Thymus (tissue), 14 donors: ENCODE measurements at places on chromosomes 13 and 19. TPM values are rescaled to one million over a fixed set of nuclear protein-coding genes. Genes with fewer than 3 reads are reported as not detected.

Gene COX7A1
- 45.0 TPM for total RNA-seq

Gene SLAIN1
- total RNA-seq, result 49.7 TPM

Gene KIRREL2
- 2.2 TPM for total RNA-seq

Gene RANBP3
- 36.7 TPM for total RNA-seq

GRCh38 chr19:13652810-13653590 is 111.3 kb upstream of the MRI1 start:
- H3K27ac ChIP-seq, result no peak overlapping the region
- no peak overlapping the region for H3K4me3 ChIP-seq
- H3K4me1 ChIP-seq, result no peaks in the 10 kb centered on the region
- H3K27me3 ChIP-seq, result no peaks in the 10 kb centered on the region
- H3K36me3 ChIP-seq, result no peaks in the 10 kb centered on the region
- no peak for DNase-seq

DNA sequence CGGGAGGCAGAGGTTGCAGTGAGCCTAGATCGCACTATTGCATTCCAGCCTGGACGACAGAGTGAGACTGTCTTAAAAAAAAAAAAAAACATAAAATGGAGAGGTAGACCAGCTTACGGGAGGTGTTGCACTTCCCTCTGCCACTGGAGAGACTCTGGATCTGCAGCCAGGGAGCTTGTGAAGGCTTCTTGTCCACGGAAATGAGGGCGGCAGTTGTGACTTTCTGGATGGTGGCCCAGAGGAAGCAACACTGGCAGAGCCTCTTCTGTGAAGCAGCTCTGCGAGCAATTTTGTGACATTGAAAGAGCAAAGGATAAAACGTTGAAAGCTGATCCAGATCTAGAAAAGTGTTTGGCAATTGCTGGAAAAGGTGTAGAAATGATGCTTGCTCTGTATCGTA is 10.4 kb downstream of the SPINT2 start:
- H3K27me3 ChIP-seq, result no peaks in the 10 kb centered on the region
- no peaks in the 10 kb centered on the region for H3K36me3 ChIP-seq
- H3K4me3 ChIP-seq, result no peak overlapping the region
- H3K4me1 ChIP-seq, result no peaks in the 10 kb centered on the region
- no peak overlapping the region for H3K27ac ChIP-seq
- DNase-seq, result no peak

DNA sequence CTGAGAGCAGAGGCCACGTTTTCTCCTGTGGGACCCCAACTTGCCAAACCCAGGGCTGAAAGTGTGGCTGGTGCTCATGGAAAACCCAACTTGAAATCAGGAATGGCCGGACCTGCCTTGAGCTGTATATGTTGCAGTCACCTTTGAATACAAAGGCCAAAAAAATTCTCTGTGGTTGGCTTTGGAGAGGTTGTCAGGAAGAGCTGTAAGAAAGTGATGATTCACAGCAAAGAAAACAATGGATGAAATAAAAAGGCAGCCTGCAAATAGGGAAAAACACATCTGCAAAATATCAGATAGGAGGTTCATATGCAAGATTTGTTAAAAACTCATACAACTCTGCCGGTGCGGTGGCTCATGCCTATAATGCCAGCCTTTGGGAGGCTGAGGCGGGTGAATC is 715.8 kb downstream of the UQCRFS1 start:
- no peaks in the 10 kb centered on the region for H3K36me3 ChIP-seq
- DNase-seq, result no peak
- H3K4me1 ChIP-seq, result peaks cover 47% of the 10 kb centered on the region
- no peak overlapping the region for H3K27ac ChIP-seq
- H3K4me3 ChIP-seq, result no peak overlapping the region

DNA sequence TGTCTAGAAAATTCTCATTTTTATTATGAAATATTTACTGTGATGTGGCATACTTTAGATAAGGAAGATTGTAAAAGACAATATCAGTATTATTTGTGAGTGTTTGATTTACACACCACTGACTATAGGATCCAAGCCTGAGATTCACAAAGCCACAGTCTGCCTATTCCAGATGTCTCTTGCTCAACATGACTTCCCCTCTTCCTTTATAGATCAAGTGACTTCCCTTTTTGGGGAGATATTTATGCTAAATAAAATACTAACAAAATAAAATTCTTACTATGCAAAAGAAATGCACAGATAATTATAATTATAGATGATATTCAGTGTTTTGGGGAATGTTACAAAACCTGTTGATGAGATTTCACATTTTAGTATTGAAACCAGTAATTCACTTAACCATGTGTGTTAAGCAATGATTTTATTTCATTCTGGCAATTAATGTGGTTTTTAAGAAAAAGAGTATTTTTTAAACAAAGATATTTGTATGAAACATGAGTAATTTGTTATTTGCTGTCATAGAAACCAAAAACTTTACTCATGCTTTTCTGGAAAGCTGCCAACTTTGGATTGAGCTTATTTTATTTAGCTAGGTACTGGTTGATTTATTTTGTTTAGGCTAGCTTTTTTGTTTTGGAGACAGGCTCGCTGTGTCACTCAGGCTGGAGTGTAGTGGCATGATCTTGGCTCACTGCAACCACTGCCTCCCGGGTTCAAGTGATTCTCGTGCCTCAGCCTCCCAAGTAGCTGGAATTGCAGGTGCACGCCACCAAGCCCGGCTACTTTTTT is 13.7 kb upstream of the GPR183 start:
- no peaks in the 10 kb centered on the region for H3K27me3 ChIP-seq
- peaks cover 16% of the 10 kb centered on the region for H3K4me1 ChIP-seq
- no peak overlapping the region for H3K4me3 ChIP-seq
- peaks cover 16% of the 10 kb centered on the region for H3K36me3 ChIP-seq

DNA sequence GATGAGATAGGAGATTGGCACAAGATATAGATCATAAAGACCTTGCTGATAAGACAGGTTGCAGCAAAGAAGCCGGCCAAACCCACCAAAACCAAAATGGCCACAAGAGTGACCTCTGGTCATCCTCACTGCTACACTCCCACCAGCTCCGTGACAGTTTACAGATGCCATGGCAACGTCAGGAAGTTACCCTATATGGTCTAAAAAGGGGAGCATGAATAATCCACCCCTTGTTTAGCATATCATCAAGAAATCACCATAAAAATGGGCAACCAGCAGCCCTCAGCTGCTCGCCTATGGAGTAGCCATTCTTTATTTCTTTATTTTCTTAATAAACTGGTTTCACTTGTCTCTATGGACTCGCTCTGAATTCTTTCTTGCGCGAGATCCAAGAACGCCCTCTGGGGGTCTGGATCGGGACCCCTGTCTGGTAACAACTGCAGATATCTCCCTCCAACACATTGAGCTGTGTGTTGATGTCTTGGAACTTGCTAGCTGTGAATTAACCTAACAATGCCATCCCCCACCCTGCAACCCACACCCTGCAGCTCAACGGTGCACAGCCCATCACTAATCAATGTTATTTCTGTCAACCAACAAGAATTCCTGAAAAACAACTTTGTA is 27.1 kb upstream of the GRTP1 start:
- H3K36me3 ChIP-seq, result no peaks in the 10 kb centered on the region
- H3K4me3 ChIP-seq, result no peak overlapping the region
- H3K4me1 ChIP-seq, result peaks cover 11% of the 10 kb centered on the region
- H3K27ac ChIP-seq, result no peak overlapping the region
- no peak for DNase-seq
- H3K27me3 ChIP-seq, result no peaks in the 10 kb centered on the region

GRCh38 chr13:47100214-47100853 is 203.5 kb upstream of the HTR2A start:
- no peaks in the 10 kb centered on the region for H3K4me1 ChIP-seq
- H3K4me3 ChIP-seq, result no peak overlapping the region
- H3K36me3 ChIP-seq, result no peaks in the 10 kb centered on the region
- no peak overlapping the region for H3K27ac ChIP-seq

DNA sequence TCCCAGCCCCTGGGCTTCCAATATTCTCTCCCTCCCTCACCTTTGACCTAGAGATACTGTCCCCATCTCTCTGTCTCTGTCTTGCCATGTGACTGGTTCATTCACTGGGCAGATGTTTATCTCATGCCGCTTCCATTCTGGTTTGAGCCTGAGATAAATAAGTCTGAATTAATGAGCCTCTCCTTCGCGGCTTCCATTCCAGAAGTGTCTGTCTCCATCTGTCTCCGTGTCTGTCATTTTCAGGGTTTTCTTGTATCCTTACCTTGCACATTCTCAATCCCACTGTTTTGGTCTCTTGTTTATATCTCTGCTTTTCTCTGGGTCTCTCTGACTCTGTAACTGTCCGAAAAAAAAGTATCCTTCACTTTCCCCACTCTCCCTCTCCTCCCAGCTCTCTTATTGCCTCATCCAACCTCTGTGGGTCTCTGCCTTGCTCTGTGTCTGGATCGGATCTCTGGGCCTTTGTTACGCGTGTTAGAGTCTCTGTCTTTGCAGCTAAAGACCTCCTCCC is 4.3 kb downstream of the SPHK2 start:
- H3K27ac ChIP-seq, result peak overlapping the region; percentile 71
- DNase-seq, result no peak
- H3K4me1 ChIP-seq, result peaks cover 32% of the 10 kb centered on the region
- peaks cover 22% of the 10 kb centered on the region for H3K36me3 ChIP-seq

DNA sequence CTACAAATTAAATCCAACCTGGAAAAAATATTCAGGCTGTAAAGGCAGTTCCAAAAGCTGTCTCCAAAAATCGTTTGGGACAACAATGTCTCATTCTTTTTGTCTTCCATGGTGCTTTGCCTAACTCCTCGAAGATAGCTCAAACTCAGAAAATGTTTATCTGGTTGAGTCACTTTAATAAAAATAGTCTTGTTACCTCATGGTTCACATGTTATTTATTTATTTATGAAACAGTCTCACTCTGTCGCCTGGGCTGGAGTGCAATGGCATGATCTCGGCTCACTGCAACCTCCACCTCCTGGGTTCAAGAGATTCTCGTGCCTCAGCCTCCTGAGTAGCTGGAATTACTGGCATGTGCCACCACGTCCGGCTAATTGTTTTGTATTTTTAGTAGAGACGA is 4.9 kb upstream of the BRD4 start:
- H3K36me3 ChIP-seq, result no peaks in the 10 kb centered on the region
- no peak overlapping the region for H3K27ac ChIP-seq
- DNase-seq, result no peak
- no peak overlapping the region for H3K4me3 ChIP-seq

DNA sequence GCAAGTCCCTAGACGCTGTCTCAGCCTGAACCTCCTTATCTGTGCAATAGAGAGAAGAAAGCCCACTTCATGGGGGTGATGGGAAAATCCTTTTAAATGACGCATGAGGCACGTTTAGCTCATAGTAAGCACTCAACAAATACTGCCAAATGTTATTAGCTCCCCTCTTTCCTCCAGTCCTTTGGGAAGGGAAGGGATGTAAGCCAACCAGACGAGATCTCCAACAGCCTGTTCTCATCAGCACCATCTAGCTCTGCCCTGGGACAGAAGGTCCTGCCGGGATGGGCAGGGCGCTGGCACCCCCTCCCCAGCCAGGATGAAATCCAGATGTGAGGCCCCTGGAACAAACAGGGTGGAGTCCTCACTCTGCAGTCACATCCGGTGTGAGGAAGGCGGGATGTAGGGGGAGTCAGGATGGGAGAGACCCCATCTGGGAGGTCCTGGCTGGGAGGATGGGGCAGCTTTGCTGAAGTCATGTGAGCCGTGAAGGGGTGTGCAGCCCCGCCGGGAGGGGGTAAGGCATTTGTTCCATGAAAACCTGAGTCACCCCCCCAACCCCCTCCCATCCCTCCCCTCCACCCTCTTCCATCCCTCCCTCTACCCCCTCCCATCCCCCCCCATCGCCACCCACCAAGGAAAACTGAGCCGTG is 4.6 kb downstream of the S1PR2 start:
- peaks cover 16% of the 10 kb centered on the region for H3K27me3 ChIP-seq
- peaks cover 4% of the 10 kb centered on the region for H3K4me1 ChIP-seq
- H3K36me3 ChIP-seq, result no peaks in the 10 kb centered on the region
- no peak for DNase-seq
- peak overlapping the region; percentile 12 for H3K27ac ChIP-seq
- no peak overlapping the region for H3K4me3 ChIP-seq

GRCh38 chr19:55353356-55353802 is 1.1 kb downstream of the COX6B2 start:
- no peaks in the 10 kb centered on the region for H3K36me3 ChIP-seq
- peaks cover 75% of the 10 kb centered on the region for H3K27me3 ChIP-seq
- peak overlapping the region; percentile 51 for H3K4me3 ChIP-seq
- no peak for DNase-seq

DNA sequence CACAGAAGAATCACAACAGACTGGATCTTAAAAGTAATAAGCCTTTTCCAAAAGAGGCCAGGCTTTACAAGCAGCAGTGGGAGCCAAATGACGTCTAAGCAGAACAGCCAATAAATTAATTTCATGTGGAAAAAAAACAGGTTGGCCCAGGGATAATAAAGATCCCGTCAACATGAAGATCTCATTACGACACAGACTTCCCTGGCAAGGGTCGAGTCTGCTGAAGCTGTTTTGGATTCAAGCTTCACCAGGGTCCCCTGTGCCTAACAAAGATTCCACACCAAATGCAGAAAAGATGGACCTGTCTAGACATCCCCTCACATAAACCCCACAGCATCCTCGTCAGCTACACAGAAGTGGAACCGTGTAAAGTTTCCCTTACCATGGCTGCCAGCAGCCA is 215.1 kb upstream of the ZNF507 start:
- H3K27me3 ChIP-seq, result no peaks in the 10 kb centered on the region
- H3K27ac ChIP-seq, result no peak overlapping the region
- no peaks in the 10 kb centered on the region for H3K4me1 ChIP-seq
- DNase-seq, result no peak

- H3K27me3 ChIP-seq, result no peaks in the 10 kb centered on the region
- H3K27ac ChIP-seq, result no peak overlapping the region
- DNase-seq, result no peak
Measured at GRCh38 chr13:94776300-94776699, 64.0 kb upstream of the SOX21 start.

DNA sequence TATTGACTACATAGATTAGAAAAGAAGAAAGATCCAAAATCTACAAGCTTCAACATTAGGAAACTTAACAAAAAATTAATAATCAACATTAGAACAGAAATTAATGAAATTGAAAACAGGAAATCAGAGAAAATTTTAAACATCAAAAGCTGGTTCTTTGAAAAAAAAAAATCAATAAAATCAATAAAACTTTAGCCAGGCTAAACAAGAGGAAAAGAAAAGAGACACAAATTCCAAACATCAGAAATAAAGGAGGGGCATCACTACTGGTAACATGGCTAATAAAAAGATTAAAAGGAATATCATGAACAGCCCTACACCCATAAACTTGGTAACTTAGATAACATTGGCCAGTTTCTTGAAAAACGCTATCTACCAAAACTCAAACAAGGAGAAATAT is 110.2 kb downstream of the ATP11A start:
- no peak for DNase-seq
- H3K36me3 ChIP-seq, result no peaks in the 10 kb centered on the region
- no peaks in the 10 kb centered on the region for H3K27me3 ChIP-seq

GRCh38 chr19:28706693-28707092 is 506.3 kb downstream of the UQCRFS1 start:
- peaks cover 4% of the 10 kb centered on the region for H3K4me1 ChIP-seq
- no peaks in the 10 kb centered on the region for H3K27me3 ChIP-seq
- H3K27ac ChIP-seq, result no peak overlapping the region
- no peak for DNase-seq

DNA sequence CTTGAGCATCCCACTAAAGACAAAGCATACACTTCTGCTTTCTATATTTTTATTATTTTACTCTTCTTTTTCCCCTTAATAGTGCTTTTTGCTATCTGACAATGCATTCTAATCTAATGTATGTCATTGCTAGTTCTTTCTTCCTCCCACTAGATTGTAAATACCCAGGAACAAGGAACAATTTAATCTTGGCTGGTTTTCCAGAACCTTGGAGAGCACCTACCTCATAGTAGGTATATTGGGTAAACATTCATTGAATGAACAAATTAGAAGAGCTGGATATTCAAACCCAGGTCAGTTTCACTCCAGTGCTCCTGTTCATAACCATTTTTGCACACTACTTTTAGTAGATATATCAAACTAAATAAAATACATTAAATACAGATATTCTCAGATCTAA is 1617.6 kb upstream of the SLC10A2 start:
- no peak for DNase-seq
- H3K4me1 ChIP-seq, result no peaks in the 10 kb centered on the region
- no peak overlapping the region for H3K27ac ChIP-seq
- no peaks in the 10 kb centered on the region for H3K27me3 ChIP-seq
- no peak overlapping the region for H3K4me3 ChIP-seq
